ENCODE measurements at places on chromosomes 2 and 18. TPM values are rescaled to one million over a fixed set of nuclear protein-coding genes. Genes with fewer than 3 reads are reported as not detected.
A peak's percentile ranks its signal among the peaks of the same experiment; 100 is the strongest.

The CCDC74B gene
- 33.7 TPM for total RNA-seq

The LIMS4 gene
- 0.24 TPM for total RNA-seq

The OSR1 gene
- total RNA-seq, result 0.06 TPM

The ANKAR gene
- total RNA-seq, result 0.74 TPM

The TWIST2 gene
- total RNA-seq, result 20.4 TPM

The ALPP gene
- 0.03 TPM for total RNA-seq

The GYPC gene
- total RNA-seq, result 33.4 TPM

The C2orf80 gene
- not detected for total RNA-seq

The CIDEA gene
- total RNA-seq, result not detected

DNA sequence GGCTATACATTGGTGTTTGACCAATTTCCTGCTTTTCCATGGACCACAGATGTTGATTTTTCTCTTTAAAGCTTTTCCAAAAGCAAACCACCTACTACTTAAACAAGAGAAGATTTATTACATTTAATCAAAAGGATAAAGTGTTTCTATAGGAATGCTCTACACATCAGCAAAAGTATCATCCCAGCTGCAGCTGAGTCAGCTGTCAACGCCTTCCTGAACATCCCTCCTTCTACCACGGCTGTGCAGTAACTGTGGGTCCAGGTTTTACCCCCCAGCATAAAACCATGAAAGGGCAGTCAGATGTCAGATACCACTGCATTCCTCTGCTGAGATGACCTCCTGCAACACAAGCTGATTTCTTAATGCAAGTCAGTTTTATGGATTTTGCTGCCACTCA is 524.5 kb upstream of the MEX3C start:
- no peak for DNase-seq

GRCh38 chr2:221412978-221413377 is 159.1 kb downstream of the EPHA4 start:
- no peak for DNase-seq

DNA sequence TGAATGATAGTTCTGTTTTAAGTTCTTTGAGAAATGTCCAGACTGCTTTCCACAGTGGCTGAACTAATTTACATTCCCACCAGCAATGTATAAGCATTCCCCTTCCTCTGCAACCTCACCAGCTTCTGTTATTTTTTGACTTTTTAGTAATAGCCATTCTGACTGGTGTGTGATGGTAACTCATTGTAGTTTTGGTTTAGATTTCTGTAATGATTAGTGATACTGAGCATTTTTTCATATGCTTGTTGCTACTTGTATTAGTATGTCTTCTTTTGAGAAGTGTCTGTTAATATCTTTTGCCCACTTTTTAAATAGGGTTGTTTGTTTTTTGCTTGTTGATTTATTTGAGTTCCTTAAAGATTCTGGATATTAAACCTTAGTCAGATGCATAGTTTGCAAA is 223.7 kb downstream of the SLC4A10 start:
- DNase-seq, result no peak

DNA sequence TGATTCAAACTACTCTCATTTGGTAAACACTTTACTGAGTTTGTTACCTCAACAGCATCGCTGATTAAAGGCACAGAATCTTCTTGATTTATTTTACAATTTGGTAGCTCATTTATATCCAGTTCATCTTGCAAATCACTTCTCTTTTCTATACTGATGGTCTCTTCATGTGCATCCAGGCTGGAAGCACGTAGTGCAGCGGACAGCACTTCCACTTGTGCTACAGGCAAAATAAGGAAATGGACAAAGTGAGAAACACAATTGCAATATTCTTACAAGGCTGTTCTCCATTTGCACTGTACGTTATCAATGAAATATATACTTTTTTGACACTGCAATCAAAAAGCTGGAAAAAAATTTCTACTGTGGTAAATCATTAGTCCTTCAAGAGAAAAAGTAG is 51.0 kb downstream of the PPP4R1 start:
- DNase-seq, result no peak

DNA sequence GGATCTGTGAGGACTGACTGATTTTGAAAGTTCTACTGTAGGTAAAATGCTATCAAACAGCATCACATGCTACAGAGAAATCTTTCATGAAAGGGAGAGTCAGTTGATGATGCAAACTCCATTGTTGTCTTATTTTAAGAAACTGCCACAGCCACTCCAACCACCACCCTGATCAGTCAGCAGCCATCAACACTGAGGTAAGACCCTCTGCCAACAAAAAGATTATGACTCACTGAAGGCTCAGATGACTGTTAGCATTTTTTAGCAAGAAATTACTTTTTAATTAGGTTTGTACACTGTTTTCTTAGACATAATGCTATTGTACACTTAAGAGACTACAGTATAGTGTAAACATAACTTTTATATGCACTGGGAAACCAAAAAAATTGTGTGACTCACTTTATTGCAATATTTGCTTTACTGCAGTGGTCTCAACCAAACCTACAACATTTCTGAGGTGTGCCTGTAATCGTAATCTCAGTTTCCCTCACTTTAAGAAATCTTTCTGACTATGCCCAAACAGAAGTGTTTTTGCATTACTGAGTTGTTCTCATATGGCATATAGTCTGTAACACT is 42.8 kb downstream of the METTL8 start:
- DNase-seq, result peak; percentile 79

DNA sequence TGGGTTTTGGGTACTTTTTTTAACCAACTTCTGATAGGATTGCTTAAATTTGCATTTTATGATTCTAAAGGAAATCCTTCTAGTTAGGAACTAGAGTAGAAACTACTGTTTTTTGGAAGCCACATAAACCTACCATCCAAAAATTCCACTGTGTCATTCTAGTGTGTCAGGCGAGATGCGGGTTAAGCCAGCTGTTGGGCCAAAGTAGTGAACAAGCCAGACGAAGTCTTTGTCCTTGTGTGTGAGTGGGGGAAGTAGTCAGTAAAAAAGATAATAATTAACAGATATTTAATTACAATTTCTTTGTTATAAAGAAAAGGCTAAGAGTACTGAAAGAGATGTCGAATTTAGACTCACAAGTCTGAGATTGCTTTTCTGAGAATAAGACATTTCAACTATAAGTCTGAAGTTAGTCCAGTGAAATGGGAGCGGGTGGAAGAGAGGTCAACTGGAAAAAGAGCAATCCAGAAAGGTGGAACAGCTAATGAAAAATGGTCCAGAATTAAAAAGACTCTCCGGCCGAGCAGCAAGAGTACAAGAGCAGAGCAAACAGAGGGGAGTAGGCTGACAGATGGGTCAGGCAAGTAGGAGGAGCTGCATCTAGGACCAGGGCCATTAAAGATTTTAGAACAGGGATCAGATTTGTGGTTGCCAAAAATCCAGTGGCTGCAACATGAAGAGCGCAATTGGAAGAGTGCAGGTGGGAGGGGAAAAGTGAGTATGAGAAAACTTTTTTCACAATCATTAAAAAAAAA is 1.5 kb downstream of the EPB41L5 start:
- DNase-seq, result no peak

GRCh38 chr18:35942133-35942532 is 30.3 kb upstream of the RMP24 start:
- DNase-seq, result no peak

- no peak for DNase-seq
These were observed 73.1 kb downstream of the RTP5 start for GRCh38 chr2:241942416-241943208.

DNA sequence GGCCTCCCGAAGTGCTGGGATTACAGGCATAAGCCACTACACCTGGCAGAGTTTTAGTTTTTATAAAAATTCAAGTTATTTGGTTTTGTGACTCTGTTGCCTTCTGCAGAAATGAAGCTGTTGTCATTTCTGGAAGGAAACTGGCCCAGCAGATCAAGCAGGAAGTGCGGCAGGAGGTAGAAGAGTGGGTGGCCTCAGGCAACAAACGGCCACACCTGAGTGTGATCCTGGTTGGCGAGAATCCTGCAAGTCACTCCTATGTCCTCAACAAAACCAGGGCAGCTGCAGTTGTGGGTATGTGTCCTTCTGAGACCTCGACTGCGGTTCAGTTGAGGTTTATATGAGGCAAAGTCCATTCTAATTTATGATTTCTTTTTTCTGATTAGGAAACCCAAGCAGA is 7.2 kb downstream of the MTHFD2 start:
- no peak for DNase-seq

- no peak for DNase-seq
These were observed 37.8 kb upstream of the RNF125 start for GRCh38 chr18:31980863-31981262.

GRCh38 chr2:63792530-63792929 is 49.2 kb upstream of the UGP2 start:
- DNase-seq, result peak; percentile 67

DNA sequence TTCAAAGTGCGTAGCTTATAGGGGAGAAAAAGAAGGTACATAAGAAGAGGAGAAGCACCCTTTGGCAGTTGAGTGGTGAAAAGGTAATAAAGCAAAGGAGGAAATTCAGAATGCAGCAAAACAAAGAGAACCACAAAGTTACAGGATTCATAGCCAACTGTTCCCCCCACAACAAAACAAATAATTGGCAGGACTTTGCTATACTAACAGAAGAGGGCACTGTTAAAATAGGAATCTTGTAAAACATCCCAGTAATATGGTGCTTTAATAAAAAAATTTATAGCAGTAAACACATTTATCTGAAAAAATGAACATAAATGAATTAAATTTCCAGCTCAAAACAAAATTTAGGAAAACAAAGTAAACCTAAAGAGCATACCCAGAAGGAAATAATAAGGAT is 42.3 kb downstream of the R3HDM1 start:
- no peak for DNase-seq

- DNase-seq, result no peak
These were observed 76.1 kb upstream of the CYP1B1 start for GRCh38 chr2:38152035-38152434.

DNA sequence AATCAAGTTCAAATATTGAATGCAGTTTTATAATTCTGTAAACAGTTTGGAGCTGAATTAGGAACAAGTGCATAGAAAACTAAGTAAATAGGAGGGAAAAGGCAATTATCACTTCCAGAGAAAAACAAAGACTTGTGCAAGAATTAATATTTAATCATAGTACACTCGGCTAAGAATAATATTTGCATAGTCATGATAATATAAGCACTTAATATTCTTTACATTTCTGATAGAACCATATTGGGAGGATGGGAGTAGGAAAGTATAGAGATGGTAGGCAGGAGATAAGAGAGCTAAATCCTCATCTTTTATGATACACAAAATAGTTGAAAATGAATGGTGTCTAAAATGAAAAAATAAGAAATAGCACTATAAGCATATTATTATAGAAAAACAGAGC is 27.4 kb upstream of the TNFAIP6 start:
- DNase-seq, result no peak

DNA sequence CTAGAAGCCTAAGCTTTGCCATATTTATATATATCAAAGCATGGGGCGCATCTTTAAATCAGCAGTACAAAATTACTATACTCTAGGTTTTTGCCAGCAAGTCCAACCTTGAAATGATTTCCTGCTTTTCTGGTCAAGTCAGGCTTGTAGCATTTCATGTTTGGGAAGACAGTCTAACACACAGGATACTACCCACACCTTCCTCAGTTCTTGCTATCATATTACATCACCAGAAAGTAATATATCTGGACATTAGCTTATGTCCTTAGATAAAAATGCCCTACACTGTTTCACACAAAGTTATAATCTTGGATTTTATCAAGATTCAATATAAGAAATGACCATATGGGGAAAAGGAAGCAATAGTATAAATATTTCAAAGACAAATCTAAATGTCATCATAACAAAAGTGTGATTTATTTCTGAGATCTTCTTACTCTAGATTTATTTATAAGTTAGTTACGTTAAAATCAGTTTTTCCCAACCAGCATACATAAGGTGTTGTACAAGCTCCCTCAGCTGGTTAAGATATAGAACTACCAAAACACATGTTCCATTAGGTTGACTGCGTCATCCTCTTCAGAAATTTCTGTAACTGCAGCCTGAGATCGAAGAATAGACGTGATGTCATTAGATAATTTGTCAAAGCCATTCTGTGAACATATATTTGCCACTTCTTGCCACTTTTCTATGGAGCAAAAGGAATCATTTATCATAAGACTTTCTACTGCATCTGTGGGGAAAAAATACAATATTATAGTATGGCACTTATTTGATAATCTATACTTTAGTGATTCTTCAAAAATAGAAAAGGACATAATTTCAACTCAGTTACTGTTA is 56.6 kb downstream of the CLHC1 start:
- peak; percentile 29 for DNase-seq

DNA sequence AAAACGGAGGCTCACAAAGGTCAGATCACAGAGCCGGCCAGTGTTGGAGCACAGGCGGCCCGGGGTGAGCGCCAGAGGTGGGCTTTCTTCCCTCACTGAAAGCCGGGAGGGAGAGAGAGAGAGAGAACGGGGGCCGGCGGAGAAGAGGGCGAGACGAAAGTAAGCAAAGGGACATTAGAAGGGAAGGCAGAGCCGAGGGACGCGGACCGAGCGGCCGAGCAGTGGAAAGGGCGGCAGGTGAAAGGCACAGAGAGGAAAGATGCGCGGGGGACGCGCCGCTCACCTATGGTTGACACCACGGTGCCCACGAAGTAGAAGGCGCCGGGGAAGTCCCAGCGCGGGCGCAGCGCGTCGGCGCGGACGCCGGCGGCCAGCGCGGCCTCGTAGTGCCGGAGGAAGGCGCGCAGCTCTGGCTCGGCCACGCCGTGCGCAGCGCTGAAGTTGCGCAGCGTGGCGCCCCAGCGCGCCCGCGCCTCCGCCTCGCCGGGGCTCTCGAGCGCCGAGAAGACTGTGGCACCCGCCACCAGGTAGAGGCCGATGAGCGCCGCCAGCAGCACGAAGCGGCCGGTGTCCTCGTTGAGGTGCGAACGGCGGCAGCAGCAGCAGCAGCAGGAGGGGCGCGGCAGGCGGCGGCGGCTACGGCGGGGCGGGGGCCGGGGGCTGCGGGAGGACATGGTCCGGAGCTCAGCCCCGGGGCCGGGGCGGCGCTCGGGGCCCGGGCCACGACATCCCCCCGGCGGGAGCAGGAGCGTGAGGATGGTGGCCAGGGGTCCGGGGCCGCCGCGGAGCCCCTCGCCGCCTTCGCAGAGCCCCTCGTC is 166.9 kb downstream of the MSH2 start:
- DNase-seq, result peak; percentile 28

DNA sequence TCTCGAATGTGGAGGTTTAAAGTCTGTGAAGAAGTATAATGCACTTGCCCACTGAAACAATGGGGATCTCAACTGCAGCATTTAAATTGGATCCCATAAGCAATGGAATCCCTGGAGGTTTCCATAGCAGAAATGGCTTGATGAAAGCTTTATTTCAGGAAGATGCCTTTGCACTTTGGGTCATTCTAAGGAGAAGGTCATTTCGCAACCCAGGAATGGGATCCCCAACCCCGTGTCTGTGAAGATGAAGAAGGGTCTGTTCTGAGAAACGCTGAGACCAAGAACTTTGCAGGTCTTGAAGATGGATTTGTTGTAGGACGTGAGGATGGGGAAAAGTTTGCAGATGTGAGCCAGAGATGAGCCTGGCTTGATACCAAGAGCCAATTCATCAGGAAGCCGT is 1.8 kb upstream of the KCNG3 start:
- DNase-seq, result no peak

- peak; percentile 73 for DNase-seq
These were observed 29.3 kb upstream of the DUSP2 start for GRCh38 chr2:96174251-96175144.
